Inflammatory macrophage (primary cell): ENCODE measurements at places on chromosomes 4 and X.

GRCh38 chr4:121125498-121125885 lies 38.6 kb downstream of the TNIP3 start:
- no peak for DNase-seq

DNA sequence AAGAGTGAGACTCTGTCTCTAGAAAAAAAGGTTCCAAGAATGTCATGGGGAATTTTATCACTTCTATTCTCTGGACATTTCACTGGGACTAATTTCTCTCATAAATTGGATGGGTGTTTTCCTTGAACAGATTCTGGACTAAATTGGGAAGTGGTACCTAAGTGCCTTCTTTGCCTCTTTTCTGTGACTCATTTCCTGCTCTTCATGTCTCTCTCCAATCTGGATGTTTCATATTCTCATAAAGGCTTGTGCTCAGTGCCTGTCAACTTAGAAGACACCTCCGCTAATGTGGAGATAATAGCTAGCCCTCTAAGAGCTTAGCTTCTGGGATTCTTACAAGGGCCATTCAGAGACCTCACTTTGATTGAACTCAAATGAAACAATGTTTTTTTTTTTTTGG lies 38.0 kb upstream of the IGFBP7 start:
- DNase-seq: no peak

DNA sequence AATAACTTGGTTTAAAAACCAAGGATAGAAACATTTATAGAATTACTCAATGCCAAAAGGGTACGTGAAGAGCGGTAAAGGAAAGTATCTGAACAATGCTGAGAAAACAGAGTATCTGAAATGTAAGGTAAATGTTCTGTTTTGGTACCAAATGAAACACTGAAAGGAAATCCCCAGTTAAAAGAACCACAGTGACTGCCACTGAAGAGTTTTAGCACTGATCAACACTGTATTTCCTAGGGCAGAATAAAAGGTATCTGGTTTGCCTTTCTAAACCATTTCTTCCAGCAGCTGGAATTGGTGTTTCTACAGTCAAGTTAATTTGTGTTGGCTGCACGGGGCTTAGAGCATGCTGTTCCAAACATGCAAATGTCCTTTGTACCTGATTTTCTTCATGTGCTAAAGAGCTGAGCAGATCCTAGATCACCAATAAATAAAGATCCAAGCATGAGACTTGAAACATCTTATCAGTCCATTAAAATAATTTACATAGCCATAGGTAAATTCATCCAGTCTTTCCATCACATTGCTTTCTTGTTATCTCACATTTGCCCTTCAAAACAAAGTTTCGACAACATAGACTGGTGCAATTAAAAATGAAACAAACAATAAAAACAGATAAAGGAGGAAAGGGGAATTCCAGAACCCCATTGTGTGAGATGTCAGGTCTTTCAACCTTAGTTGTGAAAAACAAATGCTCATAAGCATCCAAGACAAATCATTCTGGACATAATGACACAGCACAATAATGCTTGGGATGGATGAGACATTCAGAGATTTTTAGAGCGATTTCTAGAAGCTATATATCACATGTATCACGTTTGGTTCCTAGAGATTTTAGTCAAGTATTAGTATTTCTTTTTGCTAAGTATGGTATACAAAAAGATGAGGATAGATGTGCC lies 38.6 kb downstream of the MFAP3L start:
- no peak for DNase-seq

- no peak for DNase-seq
These were observed 427.3 kb upstream of the FTHL17 start for GRCh38 chrX:31499109-31499508.

DNA sequence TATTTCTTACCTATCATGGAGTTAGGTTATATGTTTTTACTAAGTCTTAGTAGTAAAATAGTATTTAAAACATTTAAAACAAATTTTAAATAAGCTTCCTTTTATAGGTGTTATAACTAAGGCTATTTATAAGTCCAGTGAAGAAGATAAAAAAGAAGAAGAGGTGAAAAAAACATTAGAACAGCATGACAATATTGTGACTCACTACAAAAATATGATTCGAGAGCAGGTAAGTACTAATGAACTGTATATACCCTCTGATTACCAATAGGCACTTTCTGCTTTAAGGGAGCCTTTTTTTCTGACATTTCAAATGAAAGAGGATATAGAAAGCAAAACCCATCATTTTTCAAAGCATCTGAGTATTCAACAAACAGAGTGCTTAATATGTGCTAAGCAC lies 76.6 kb downstream of the USO1 start:
- no peak for DNase-seq

DNA sequence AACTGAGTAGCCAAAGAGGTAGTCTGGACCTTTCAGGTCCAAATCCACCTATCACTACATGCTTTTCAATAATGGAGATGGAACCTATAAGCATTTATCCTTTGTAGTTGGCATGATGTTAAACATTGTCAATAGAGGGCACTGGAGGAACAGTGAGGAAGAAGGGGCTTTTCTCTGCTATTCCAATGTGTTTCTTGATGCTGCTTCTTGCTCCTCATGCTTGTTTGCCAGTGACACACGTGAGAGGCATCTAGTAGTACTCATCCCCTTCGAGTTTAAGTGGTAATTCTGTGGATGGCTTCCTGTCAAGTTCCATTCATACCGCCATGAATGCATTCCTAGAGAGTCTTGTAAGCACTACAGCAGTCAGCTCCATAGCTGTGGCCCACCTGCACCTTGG lies 84.0 kb downstream of the NAA11 start:
- no peak for DNase-seq

DNA sequence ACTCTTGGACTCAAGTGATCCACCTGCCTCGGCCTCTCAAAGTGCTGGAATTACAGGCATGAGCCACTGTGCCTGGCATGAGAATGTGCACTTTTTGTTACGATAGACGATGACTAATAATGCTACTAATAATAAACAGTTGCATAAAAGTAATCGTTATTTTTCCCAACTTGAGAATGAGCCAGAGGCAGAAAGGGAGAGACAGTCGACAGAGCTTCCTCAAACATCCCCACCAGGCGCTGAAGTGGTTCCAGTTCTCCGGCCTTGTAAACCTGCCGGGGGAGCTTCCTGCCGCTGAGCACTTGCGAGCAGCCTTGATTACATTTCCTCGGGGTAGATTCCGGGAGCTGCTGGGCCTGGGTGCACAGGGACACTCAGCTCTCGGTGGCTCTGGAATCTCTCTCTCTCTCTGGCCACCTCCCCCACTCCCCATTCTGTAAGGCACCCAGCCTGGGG lies 8.9 kb upstream of the HTRA3 start:
- DNase-seq: peak; percentile 64
